GM18507 (cell line): ENCODE measurements at places on chromosomes 4 and X.

- no peak for DNase-seq
Measured at GRCh38 chr4:104064646-104065577, 345.1 kb upstream of the TACR3 start.

- no peak for DNase-seq
Measured at GRCh38 chr4:142473960-142474338, 372.2 kb downstream of the INPP4B start.

GRCh38 chrX:53685711-53686110 lies 808 bp downstream of the HUWE1 start:
- DNase-seq: no peak

DNA sequence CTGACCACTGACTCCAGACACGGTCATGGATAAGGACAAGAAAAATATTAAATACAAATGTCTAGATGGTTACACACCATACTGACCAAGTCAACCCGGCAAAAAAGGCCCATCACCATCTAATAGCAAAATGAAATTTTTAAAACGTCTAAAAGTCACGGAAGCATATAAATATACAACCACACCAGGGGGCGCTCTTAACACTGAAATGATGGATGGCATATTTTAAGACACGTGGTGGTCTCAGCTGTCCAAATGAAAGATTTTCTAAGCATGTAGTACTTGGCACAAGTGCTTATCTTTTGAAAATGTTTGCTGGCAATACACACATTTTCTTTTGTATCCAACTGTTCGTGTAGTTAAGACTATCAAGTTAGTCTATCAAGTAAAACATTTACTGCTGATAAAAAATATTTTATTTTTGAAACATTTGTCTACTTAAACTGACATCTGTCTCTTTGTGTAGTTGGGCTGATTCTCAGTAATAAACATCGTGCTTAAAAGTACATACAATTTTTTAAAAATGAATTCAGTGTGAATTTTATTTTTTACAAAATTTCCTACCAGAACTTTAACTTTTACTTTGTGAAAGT lies 64.6 kb downstream of the COX7B2 start:
- DNase-seq: no peak

DNA sequence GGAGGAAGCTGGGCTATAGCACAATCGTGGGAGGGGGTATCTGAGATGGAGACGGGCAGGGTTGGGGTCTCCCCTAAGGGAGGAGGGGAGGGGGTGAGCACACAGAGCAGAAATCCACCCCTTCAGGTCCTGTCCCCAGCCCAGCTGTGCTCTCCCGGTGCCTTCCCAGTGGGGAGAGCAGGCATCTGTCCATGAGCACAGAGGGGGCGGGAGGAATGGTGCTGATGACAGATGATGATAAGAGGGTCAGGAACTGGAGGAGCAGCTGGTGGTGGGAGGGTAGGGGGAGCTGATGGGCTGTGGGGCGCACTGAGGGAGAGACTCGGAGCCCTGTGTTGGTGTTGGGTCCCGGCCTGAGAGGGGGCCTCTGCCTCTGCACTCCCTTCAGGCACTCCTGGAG lies 8.6 kb downstream of the ATP2B3 start:
- DNase-seq: no peak

DNA sequence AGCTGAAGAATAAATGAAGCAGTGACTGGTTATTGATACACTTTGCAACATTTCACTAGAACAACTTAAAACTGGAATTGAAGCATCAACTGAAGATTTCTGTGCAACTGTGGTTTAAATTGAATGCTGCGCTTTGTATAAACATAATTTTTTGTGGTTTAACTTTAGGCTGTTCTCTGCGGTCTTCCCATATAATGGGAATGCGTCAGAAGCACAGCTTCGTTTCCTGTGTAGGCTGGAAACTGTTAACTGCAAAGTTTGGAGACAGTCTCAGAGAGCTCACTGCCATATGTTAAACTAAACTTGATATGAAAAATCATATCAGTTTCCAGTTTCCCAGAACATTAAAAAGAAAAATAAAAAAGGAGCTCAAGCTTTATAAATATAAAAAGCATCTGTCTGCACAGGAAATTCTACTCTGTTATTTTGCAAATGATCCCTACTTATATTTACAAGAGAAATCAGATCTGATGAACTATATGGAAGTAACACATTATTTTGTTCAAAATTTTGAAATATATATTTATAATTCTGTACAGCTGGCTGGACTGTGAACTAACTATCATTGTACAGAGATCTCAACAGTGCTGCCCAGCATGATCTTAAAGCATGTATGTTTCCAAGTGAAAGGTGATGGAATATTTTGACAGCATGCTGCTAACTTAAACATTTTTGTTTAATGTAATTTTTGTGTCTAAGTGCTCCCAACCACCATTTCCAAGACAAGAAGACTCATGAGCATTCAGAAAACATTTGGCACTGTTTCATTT lies 139.9 kb downstream of the NDST3 start:
- no peak for DNase-seq

DNA sequence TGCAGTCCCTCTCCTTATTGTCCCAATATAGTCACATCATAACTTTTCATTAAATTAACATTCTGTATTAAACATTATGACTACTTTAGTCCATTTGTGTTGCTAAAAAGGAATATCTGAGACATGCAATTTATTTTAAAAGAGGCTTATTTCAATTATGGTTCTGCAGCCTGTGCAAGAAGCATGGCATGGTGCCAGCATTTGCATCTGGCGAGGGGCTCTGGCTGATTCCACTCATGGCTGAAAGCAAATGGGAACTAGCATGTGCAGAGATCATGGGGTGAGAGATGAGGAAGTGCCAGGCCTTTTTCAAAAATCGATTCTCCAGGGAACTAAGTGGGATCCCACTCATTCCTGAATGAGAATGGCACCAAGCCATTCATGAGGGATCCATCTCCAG lies 476.3 kb upstream of the RPS6KA3 start:
- no peak for DNase-seq

- DNase-seq: no peak
Measured at GRCh38 chrX:48711929-48712505, 15.5 kb downstream of the SUV39H1 start.

GRCh38 chrX:71542411-71542810 lies 9.5 kb downstream of the OGT start:
- no peak for DNase-seq

GRCh38 chr4:87804871-87805270 lies 5.5 kb downstream of the IBSP start:
- no peak for DNase-seq

- no peak for DNase-seq
Measured at GRCh38 chr4:98573791-98574190, 84.6 kb downstream of the TSPAN5 start.

DNA sequence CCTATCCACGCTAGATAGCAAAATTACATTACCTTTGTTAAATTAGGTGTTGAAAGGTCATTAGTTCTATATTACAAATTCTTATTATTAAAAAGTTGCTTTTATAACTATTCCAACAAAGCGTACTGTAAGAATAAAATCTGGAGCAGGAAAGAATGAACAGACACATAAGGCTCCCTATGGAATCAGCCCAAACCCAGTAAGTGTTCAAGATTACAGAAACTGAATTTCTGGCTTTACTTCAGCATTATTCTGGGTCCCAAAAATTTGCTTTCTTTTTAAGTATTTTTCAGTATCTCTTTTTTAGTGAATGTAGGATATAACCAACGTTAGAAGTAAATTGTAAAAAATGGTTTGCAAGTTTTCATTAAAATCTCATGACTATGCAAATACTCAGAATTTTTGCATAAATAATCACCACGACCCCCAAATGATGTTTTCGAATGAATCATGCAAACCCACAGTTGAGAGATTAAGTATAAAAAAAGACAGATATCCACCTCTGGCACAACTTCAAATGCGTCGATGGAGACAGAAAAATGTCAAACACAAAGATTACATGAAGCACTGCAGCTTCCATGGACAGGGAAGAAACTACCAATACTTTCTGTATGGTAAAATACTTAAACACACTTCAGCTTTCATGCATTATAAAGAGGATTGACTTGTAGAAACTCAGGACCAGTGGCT lies 238.5 kb downstream of the RASL11B start:
- no peak for DNase-seq

- DNase-seq: no peak
Measured at GRCh38 chr4:101950258-101950979, 159.9 kb downstream of the BANK1 start.

DNA sequence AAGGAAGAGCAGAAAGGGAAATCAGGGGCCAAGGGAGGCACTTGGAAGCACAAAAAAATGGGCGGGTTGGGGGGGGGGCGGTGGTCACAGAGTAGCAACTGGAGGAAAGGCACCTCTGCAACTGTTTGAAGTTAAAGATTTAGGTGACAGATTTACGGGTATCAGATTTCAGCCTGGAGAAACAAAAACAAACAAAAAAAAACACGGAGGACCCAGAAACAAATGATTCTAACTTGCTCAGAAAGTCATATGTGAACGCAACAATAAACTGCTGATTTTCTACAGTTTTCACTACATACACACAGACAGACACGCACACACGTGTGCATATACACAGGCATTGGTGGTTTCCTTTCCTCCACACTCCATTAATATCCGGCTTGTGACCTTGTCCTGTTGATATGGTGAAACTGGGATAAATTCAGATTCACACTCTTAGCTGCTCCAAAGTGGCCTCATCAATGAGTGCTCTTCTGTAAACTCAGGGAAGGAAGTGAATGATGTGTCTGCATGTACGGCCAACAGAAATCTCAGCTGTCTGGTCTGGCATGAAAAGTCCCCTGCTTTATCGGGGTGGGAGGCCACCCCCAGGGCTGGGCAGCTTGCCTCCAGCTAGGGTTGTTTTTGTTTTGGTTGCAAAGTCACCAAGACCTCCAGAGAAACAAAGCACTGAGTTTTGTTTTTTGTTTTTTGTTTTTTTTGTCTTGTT lies 54.3 kb downstream of the CHST7 start:
- no peak for DNase-seq

- no peak for DNase-seq
Measured at GRCh38 chr4:113582737-113583136, 178.8 kb downstream of the CAMK2D start.
